ENCODE measurements at places on chromosomes 2 and 18.

- DNase-seq = no peak
Measured at GRCh38 chr2:4219571-4219970, 516.2 kb downstream of the DCDC2C start.

DNA sequence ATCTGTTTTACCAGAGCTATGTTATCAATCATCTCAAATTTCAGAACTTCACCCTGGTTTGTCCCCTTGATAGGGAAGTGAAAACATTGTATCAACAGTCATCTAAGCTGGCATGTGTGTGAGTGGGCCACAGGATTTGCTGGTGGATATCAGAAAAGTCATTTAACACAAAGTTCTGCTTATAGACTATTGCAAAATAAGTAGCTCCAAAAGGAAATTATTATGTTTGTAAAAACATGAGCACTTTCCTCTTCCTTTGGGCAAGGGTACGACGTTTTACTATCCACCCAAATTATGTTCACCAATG lies 20.7 kb upstream of the COPS8 start:
- no peak for DNase-seq

GRCh38 chr18:37675699-37676098 lies 110.1 kb upstream of the CELF4 start:
- no peak for DNase-seq

DNA sequence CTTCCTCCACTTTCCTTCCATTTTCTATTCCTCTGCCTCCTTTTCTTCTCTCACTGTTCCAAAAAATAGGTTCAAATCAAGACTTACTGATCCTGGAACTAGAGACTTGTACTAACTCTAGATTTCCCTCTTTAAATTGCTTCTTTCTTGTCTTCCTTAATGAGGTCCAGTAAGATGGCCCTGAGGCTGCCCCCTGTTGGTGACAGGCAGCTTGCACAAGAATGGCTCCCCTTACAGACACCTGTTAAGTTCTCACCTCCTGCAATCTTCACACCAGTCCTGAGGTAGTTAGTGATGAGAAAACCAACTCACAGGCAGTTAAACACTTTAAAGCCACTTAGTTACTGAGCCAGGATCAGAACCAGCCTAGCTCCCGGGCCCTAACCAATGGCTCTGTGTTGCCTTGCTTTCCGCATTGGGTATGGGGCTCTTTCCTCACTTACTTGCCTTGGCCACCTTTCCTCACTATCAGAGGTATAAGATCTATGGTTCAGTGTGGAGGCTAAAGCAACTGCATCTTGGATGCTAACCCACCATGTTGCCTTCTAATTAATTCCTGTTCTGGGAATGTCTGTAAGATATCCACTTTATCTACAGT lies 130.6 kb downstream of the AKAIN1 start:
- DNase-seq = no peak

DNA sequence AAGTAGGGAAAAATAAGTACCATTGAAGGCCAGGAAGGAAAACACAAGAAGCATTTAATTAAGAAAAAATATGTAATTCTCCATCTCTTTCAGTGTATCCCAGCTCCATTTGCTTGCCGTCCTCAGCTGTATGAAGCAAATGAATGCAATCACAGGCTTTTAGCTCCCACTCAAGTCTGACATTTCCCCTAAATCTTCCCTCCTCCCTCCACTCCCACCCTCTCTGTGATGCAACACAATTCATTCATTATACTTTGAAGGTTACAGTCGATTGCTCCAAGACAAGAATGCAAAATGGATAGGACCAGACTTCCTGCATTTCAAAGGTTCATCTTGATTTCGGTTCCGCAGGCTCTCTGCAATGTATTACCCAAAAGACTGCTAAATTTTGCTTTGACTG lies 172.7 kb upstream of the SERPINE2 start:
- DNase-seq = no peak

Measured in AG04450 (cell line).